Motor neuron (in vitro differentiated cells): ENCODE measurements at places on chromosomes 13 and 19. TPM values are rescaled to one million over a fixed set of nuclear protein-coding genes. Genes with fewer than 3 reads are reported as not detected.

The CABP5 gene
- total RNA-seq = 0.43 and 0.44 TPM in 2 replicates

The CGB8 gene
- 0.76 and 1.1 TPM in 2 replicates for total RNA-seq

The GPR108 gene
- 30.4 and 35.3 TPM in 2 replicates for total RNA-seq

GRCh38 chr19:16330368-16330801 lies 5.8 kb downstream of the KLF2 start:
- peak; percentile 49 for ATAC-seq
